ENCODE measurements at places on chromosomes 5 and 9.

DNA sequence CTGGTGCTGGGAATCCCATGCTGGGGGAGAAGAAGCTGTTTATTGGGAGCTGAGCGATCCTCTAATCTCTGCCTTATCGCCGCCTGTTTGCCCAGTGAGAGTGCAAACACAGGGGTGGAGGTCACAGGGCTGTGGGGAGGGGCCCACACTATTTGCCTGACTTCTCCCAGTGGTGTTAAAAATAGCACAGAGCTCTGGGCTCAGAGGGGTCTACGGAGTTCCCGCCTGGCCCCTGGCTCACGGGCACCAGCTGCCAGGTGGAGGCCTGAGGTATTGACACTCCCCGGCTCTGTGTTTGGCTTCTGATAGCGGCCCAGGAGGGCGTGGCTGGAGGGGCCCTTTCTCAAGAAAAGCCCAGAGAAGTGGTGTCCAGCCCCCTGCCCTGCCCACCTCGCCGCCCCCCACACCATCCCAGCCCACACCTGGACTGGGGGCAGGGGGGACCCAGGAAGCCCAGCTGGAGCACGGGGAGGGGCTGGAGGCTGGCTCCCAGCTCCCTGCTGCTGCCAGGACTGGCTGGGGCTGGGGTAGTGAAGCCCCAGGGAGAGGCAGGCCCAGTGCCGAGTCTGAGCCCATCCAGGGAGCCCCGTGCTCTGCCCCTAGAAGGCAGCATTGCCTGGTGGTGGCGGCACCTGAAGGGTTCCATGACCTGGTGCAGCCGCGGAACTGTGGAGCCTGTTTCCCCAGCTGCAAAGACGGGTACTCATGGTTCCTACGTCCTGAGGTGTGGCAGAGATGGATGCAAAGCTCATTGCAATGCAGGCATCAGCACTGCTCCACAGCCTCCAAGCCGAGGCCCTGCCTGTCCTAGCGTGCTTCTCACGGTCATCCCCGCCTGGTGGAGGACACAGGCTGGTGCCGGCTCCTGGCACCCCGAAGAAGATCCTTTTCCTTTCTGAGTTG lies 35.7 kb upstream of the EGFL7 start:
- no peak for DNase-seq

GRCh38 chr5:2029206-2029605 lies 146.5 kb upstream of the IRX4 start:
- no peak for DNase-seq

DNA sequence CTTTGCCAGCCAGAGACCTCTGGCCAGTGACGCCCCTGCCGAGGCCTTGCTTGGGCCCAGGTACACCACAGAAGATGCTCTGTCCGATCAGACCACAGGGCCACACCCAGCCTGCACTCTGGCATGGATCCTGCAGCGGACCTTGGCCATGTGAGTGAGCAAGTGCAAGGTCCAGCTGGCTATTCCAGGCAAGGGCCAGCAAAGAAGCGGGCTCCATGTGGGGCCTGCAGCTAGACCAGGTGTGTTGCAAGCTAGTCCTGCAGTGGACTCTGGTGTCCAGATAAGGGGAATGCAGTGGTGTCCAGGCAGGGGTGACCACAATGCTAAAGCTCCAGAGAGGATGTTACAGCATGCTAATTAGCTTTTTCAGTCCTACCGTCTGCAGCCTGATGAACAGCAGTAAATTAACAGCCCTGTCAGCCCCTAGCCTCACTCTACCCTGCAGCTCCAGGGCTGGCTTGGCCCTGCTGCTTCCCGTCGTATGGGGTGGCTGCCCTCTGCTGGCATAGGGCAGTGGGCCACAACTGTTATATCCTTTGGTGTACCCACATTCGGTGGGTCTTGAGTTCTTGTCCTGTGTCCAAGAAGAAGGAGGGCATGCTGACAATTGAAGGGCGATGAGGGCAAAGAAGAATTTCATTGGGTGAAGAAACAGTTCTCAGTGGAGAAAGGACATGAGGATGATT lies 284.5 kb upstream of the POU5F2 start:
- DNase-seq = no peak

- peak; percentile 9 for DNase-seq
These were observed 20.8 kb upstream of the SNCAIP start for GRCh38 chr5:122291000-122291901.

DNA sequence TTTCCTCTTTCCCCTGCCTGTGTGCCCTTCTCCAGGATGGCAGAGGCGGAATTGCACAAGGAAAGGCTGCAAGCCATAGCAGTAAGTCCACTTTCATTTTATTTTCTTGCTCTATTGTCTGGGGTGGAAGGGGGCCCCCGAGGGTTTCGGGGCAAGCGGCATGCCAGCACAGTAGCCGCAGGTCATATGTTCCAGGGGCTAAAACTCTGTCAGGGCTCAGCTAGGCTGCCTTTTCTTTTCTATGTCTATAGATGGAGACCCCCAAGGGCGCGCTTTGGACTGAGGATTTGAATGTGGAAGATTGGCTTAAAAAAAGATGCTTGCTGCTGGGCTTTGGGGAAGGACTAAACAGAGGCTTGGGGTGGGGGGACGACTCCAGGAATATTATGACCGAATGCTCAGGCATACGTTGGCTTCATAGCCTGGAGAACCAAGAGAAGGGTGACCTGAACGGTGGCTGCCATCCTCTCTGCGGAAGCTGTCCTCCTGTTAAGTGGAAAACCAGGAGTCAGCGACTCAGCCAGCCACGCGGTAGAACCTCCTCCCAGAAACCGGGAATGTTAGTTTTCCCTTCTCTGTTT lies 545 bp downstream of the PALM2AKAP2 start:
- peak; percentile 26 for DNase-seq

GRCh38 chr5:59724482-59725391 lies 168.8 kb downstream of the PDE4D start:
- no peak for DNase-seq

DNA sequence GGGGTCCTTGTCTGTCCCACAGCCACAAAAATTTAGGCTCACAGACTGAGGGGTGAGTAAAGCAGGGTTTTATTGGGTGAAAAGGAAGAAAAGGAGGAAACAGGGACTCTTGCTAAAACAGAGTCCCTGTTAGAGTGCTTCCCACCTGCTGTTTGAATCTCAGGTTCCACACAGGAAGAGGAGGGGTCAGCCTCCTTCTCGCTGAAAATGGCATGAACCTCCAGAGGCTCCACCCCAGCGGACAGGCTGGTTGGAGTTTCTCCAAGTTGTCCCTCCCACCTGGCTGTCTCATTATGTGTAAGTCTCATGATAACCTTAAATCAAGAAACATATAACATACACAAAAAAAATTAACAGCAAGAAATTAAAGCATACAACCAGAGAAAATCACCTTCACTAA lies 28.3 kb upstream of the UHRF2 start:
- DNase-seq = no peak

DNA sequence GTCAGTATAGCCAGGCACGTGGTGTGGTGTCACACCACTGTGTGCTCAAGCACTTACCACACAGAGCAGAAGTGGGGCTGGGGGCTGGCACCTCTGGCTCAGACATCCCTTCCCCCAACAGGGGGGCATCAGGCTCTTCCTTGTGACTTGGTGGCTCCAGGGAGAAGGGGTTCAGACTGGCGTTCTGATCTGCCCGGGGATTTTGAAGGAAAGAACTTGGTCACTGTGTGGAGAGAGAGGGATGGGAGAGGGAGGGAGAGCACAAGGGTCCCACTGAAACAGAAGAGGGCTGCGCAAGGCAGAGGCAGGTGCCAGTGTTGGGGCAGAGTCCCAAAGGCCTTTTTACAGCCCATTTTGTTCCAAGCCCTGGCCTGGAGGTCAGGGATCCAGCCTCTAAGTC lies 109.7 kb upstream of the ALDH1B1 start:
- DNase-seq = no peak

GRCh38 chr9:115058684-115059315 lies 59.2 kb downstream of the TNC start:
- DNase-seq = peak; percentile 82

- no peak for DNase-seq
These were observed 283.9 kb upstream of the RFX3 start for GRCh38 chr9:3809724-3810123.

DNA sequence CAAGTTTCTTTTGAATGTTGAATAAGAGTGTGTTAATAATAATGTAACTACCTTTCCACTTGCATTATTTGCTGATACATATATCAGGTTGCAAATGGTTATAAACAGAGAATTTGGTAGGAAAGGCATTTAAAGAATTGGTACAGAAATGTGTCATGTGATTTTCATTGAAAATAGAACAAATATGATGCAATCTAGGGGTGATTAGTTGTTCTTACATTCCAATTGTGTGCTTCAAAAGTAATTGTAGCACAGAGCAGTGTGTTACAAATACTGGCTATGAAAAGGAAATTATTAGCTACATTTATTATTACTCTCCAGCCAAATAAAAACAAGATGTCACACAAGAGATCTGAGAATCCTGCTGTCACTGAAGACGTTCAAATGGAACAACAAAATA lies 61.8 kb upstream of the PRDM9 start:
- DNase-seq = no peak

DNA sequence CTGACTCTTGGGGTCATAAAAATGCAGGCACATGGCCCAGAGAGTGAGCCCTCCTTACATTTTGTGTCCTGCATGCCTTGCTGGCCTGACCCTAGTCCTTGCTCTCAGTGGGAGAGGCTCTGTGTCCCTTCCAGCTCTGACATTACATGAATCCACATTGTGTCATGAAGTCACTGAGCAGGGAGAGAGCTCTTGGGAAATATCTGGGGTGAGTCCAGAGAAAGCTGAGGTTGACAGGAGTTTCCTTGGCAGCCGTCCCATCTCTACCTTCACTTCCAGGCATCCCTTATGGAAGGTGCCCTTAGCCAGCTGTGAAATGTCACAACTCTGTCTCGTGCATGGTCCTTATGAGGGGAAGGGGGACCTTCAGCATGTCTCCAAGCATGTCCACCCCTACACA lies 41.0 kb downstream of the FAT2 start:
- DNase-seq = no peak

DNA sequence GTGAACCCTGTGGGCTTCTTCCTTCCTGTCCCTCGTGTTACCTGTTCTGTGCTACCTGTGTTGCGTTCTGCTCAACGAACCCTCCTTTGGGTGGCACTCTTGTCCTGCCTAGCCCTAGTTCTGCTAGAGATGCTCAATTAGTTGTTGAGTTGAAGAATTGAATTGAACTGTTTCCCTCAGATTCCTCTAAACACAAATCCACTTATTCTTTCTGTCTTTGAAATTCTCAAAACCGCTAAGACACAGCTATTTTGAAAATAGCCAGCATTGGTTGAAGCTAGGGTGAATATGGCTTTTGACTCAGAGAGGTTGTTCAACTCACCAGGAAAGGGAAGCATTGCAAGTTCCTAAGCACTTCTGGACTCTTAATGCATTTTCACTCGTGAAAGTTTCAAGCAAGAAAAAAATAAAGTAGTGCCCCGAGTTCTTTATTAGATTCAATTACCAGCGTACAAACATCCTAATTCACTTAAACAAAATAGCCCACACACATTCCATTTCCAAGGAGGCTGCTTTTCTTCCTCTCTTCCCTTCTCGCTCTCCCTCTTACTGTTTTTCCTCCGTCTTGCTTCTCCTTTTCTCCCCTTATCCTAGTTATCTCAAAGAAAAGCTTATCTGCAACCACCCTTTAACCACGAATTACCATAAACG lies 642 bp upstream of the ITGA1 start:
- DNase-seq = no peak

DNA sequence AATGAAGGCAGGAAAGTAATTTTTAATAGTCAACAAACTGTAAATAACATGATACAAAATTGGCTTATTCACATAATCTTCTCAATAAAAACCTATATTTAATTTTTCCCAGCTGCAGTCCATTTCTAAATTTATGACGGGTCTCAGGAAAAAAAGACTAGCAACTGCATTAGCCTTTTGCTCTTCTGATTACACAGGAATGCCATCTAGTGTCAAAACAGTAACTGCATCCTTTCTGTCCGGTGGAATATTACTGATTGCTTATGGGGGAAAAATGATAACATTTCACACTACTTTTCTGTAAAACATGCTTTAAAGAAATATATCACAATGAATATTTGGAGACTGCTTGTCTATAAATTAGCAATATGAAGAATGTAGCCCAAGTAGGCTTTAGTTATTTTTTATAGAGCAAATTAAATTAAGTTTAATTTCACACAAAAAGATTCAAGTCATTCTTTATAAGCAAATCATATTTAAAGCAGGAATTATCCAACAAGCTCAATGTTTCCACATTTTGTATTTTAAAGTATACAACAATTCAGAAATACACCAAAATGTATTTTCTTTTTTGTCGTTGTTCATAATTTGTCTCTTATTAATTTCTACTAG lies 534.7 kb downstream of the CDH10 start:
- peak; percentile 1 for DNase-seq

Measured in astrocyte (in vitro differentiated cells and primary cell).